ENCODE measurements at places on chromosomes 5 and 9. TPM values are rescaled to one million over a fixed set of nuclear protein-coding genes. Genes with fewer than 3 reads are reported as not detected.

DNA sequence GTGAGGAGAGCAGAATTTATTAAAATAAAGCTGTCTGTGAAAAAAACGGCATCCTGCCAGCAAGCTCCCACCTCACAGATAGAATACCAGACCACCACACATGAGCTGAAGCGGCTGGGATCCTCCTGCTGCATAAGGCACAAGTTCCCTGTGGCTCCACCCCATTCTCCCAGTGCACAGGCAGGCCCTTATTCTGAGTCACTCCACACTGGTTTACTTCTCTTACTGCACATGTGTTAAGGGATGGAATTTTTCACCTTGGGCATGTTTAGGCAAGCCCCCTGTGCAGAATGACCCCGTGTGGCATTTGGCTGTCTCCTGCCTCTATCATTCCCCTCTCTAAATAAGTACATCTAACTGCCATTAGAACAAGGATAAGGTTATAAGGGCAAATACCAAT is 115.0 kb upstream of the ELAVL2 start:
- H3K4me1 ChIP-seq = no peaks in the 10 kb centered on the region
- H3K27ac ChIP-seq = no peak overlapping the region
- H3K4me3 ChIP-seq = no peak overlapping the region
- no peaks in the 10 kb centered on the region for H3K36me3 ChIP-seq
- H3K27me3 ChIP-seq = no peaks in the 10 kb centered on the region
- DNase-seq = no peak

Gene PCDHGA10
- total RNA-seq = 9.1 TPM

- no peaks in the 10 kb centered on the region for H3K27me3 ChIP-seq
- H3K27ac ChIP-seq = no peak overlapping the region
- peaks cover 5% of the 10 kb centered on the region for H3K4me1 ChIP-seq
- H3K4me3 ChIP-seq = no peak overlapping the region
- no peaks in the 10 kb centered on the region for H3K36me3 ChIP-seq
- DNase-seq = no peak
Observed at GRCh38 chr5:170154297-170154696, 48.6 kb downstream of the FOXI1 start.

DNA sequence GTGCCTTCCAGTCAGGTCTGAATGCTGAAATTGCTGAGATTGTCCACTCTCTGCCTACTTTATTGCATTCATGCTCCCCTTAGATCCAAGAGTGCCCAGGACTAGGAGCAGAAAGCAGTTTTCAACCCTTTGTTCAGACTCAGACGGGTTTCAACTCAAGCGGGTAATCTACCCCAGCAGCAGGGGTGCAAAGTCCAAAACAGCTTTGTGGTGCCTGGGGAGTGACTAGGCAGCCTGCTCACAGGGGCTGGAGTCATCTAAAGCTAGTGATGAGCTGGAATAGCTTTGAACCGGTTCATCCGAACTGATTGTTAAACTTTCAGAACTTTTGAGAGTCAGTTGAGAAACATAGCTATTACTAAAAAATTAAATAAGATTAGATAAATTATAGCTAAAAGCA is 71.0 kb upstream of the IQGAP2 start:
- H3K36me3 ChIP-seq = no peaks in the 10 kb centered on the region
- H3K27ac ChIP-seq = no peak overlapping the region
- no peak for DNase-seq
- H3K4me3 ChIP-seq = no peak overlapping the region

- H3K4me3 ChIP-seq = no peak overlapping the region
- no peaks in the 10 kb centered on the region for H3K27me3 ChIP-seq
- H3K27ac ChIP-seq = no peak overlapping the region
- DNase-seq = no peak
Observed at GRCh38 chr5:96930589-96930988, 5.3 kb upstream of the LNPEP start.

DNA sequence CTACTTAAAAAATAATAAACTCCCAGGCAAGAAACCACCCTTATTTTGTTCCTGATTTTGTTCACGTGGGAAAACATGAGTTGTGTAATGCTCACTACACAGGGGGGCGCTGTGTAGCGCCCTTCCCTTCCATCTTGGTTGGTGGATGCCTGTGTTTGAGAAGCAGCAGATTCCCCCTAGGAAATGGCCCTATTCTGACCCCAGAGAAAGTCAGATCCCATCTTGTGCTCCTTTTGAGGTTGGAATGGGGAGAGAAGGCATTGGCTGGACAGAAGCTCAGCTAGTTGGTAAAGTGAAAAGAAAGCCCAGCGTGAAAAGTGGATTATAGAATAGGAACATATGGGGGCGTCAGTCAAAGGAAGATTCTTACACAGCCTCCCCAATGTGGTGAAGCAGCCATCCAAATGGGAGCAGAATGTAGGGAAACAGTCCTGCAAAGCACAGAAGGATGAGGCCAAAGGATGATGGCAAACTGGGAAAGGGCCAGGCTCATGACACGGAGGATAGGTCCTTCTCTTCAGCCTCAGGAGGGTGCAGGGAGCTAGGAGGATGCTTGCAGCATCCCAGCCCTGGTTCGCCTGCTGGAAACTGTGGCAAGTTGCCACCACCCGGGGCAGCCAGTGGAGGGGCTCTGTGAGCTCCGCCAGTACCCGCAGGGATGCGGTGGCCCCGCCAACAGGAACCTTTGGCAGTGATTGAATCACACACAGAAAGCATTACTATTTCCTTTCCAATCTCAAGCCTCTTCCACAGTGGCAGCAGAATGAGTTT is 314.2 kb upstream of the DAP start:
- H3K27me3 ChIP-seq = peaks cover 3% of the 10 kb centered on the region
- H3K4me3 ChIP-seq = no peak overlapping the region
- H3K4me1 ChIP-seq = no peaks in the 10 kb centered on the region
- no peaks in the 10 kb centered on the region for H3K36me3 ChIP-seq
- H3K27ac ChIP-seq = no peak overlapping the region

DNA sequence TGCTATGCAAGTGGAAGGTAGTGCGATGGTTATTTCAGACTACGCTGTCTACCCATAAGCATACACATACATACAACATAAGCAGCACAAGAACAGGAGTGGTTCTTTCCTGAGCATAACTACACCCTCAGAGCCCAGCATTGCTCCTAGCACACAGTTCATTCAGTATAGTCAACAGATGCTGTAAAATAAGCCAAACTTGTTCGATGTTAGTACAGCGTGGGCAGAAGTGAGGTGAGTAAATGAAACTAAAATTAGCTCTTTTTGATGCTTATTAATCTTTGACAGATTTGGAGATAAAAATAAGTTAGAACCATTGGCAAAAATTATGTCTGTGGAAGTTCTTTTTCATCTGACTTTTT is 47.8 kb downstream of the S1PR3 start:
- no peaks in the 10 kb centered on the region for H3K27me3 ChIP-seq
- peaks cover 19% of the 10 kb centered on the region for H3K4me1 ChIP-seq
- peak overlapping the region; percentile 52 for H3K27ac ChIP-seq

Gene BRD9
- total RNA-seq = 73.0 TPM

Gene CDKN2B-AS1
- total RNA-seq = 0.59 TPM

Gene MYORG
- total RNA-seq = 5.7 TPM

Gene ARSI
- total RNA-seq = 4.5 TPM

DNA sequence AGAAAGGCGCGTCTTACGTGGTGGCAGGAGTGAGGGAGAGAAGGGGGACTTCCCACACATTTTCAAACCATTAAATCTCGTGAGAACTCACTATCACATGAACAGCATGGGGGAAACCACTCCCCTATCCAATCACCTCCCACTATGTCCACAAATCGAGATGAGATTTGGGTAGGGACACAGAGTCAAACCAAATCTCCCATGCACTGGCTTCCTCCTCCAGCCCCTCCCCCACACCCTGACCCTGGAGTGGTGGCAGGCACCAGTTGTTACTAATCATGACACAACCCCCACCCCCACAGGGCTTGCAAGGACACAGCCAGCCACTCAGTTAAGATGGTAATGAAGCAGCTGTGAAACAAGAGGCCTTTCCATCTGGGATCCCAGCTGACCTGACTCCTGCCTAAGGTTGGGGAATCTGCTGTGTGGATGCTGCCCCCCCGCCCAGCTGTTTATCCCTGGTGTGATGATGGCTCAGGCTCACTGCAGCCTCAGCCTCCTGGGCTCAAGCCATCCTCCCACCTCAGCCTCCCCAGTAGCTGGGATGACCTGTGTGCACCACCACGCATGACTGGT is 57.1 kb upstream of the FUBP3 start:
- H3K36me3 ChIP-seq = no peaks in the 10 kb centered on the region
- no peak overlapping the region for H3K4me3 ChIP-seq
- no peaks in the 10 kb centered on the region for H3K4me1 ChIP-seq
- no peak overlapping the region for H3K27ac ChIP-seq
- no peak for DNase-seq

Gene MEIKIN
- not detected for total RNA-seq

DNA sequence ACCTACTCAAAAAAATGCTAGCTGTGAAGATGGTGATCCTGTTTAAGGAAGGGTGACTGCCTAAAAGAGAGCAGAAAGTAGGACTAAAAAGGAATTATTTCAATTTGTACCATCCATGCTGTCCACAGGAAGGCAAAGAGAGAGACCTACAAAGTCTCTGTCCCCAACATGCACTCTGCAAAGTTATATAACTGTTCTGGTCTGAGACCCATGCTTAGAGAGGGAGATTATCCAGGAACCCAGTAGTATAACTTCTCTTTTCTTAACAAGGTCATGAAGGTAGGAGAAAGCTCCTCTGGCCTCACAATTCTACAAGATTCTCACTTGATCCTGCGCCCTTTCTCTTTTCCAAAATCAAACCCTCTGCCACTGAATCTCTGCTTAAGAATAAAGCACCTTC is 25.8 kb downstream of the SLC22A4 start:
- H3K36me3 ChIP-seq = no peaks in the 10 kb centered on the region
- no peak overlapping the region for H3K27ac ChIP-seq
- no peaks in the 10 kb centered on the region for H3K27me3 ChIP-seq
- H3K4me1 ChIP-seq = no peaks in the 10 kb centered on the region
- no peak overlapping the region for H3K4me3 ChIP-seq

DNA sequence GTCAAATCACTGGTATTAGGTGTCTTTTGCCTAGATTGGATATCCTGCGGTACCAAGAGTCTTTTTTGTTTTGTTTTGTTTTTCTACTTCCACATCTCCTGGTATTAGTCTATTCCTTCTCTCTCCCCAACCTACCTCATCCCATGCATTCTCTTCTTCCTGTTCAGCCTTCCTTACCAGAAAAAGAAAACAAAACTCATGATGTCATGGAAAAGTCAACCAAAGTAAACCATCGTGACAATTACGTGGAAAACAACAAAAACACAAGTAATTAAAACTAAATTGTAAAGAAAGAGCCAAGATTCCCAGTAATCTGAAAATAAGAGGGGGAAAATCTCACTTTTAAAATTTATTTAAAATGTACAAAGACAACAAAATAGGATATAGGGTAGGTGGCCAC is 38.3 kb downstream of the TMEM167A start:
- H3K27me3 ChIP-seq = no peaks in the 10 kb centered on the region
- no peak for DNase-seq
- peaks cover 4% of the 10 kb centered on the region for H3K4me1 ChIP-seq
- H3K4me3 ChIP-seq = no peak overlapping the region

DNA sequence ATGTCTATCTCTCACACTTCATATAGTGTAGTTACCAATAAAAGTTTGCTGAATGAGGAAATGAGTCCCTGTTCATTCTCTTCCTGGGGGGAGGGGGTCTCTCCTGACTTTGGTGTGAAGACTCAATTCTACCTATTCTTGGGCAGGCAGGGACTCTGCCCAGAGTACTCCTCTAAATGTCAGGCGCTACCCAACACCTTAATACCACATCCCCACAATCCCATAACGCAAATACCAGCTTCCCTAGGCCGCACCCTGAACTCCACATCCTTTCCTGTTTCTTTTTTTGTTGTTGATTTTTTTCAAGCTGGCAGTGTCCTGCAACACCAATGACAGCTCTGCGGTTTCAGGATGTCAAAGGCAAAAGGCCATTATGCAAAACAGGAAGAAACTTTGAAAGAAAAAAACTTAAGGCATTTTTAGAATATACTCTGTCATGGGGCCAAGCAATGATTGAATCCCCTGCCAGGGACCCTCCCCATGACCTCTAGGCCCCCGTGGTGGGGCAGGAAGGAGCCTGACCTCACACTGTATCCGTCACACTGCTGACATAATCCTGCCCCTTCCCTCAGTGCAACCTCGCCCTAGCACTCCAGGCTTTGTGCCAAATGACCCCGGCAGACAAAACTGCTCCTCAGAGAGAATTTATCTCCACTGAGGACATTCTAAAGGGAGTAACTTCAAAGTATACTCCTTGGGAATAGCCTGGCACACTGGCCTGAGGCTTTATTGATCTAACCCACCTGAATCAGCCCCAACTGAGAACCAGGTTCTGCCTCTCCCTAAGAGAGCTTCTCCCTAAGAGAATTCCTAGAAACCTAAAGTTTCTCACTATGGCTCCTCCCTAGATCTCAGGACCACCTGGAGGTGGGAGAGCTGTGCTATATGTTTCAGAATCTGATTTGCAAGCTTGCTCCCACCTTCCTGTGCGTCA is 8.0 kb downstream of the B4GALT1 start:
- peak overlapping the region; percentile 97 for H3K27ac ChIP-seq
- H3K36me3 ChIP-seq = no peaks in the 10 kb centered on the region
- H3K4me1 ChIP-seq = peaks cover 98% of the 10 kb centered on the region

DNA sequence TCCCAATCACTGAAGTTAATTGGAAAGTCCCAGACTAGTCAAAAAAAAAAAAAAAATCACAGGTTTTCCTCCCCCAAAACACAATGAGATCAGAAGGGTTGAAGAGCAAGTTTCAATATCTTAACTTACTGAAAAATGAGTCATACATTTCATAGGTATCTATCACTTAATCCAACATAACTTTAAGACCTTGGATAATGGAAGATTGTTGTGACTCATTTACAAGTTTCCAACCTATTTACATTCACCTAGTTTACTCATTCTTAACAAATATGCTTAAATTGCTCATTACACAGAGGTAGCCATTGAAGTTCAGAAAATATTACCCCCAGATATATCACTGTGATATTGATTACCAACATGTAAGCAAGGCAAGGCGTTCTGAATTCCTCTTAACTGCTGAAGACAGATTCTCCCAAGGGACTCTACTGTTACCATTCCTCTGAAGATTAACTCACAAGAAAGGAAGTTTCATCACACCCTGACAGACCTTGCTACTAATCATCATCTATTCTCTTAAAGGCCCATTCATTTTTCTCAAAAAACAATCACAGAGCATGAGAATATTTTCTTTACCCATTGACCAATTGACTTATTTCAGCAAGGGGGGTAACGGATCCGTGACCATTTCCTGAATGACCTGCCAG is 563.8 kb downstream of the TLE1 start:
- no peaks in the 10 kb centered on the region for H3K27me3 ChIP-seq
- no peaks in the 10 kb centered on the region for H3K4me1 ChIP-seq

Gene GRIN1
- 0.25 TPM for total RNA-seq

Gene FBXL7
- total RNA-seq = 5.9 TPM

DNA sequence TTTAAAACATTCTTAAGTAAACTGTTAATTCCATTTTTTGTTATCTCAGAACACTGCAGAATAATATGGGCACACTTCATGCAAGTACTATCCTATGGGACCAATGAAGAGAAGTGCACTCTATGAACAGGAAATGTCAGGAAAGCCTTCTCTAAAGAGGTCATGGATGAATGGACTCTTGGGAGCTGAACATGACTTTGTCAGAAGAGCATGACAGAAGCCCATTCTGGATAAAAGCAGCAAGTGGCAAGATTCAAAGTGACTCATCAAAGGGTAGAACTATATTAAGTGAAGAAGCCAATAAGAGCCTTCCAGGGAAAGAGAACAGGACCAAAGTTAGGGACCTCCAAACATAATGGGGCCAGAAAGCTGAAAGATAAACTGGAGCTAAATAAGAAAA is 94.0 kb downstream of the RAPGEF6 start:
- H3K27me3 ChIP-seq = no peaks in the 10 kb centered on the region
- no peak overlapping the region for H3K4me3 ChIP-seq
- H3K36me3 ChIP-seq = peaks cover 13% of the 10 kb centered on the region
- no peaks in the 10 kb centered on the region for H3K4me1 ChIP-seq
- no peak overlapping the region for H3K27ac ChIP-seq
- no peak for DNase-seq
